ENCODE measurements at places on chromosomes 11 and 22. TPM values are rescaled to one million over a fixed set of nuclear protein-coding genes. Genes with fewer than 3 reads are reported as not detected.

- DNase-seq: no peak
These were observed 3.0 kb downstream of the SSTR3 start for GRCh38 chr22:37209140-37209845.

DNA sequence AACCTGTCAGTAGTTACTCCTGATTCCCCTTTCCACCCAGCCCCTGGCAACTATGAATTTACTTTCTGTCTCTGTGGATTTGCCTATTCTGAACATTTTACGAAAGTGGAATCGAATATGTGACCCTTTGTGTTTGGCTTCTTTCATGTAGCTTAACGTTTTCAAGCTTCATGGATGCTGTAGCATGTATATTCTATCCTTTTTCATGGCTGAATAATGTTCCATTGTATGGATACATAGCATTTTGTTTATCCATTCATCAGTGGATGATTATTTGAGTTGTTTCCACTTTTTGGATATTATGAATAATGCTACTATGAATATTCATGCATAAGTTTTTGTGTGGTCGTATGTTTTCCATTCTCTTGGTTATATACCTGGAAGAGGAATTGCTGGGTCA, 9.2 kb upstream of the GLB1L2 start:
- DNase-seq: no peak

DNA sequence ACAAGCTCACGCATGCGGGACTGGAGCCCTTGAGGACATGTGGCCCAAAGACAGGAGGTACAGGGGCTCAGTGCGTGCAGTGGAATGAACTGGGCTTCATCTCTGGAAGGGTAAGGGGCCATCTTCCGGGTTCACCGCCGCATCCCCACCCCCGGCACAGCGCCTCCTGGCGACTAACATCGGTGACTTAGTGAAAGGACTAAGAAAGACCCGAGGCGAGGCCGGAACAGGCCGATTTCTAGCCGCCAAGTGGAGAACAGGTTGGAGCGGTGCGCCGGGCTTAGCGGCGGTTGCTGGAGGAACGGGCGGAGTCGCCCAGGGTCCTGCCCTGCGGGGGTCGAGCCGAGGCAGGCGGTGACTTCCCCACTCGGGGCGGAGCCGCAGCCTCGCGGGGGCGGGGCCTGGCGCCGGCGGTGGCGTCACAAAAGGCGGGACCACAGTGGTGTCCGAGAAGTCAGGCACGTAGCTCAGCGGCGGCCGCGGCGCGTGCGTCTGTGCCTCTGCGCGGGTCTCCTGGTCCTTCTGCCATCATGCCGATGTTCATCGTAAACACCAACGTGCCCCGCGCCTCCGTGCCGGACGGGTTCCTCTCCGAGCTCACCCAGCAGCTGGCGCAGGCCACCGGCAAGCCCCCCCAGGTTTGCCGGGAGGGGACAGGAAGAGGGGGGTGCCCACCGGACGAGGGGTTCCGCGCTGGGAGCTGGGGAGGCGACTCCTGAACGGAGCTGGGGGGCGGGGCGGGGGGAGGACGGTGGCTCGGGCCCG, at the start of gene MIF:
MIF (plus strand) TSS at position 439 of the 765 bp plus-strand sequence; CDS start at position 531, 92 bp downstream.
- DNase-seq: peak; percentile 87

GRCh38 chr11:74642912-74643311, 50.5 kb downstream of the POLD3 start:
- no peak for DNase-seq

The PARVA gene
- 64.2 TPM for total RNA-seq

The ADM2 gene
- not detected for total RNA-seq
